ENCODE measurements at places on chromosomes 1 and 21.

DNA sequence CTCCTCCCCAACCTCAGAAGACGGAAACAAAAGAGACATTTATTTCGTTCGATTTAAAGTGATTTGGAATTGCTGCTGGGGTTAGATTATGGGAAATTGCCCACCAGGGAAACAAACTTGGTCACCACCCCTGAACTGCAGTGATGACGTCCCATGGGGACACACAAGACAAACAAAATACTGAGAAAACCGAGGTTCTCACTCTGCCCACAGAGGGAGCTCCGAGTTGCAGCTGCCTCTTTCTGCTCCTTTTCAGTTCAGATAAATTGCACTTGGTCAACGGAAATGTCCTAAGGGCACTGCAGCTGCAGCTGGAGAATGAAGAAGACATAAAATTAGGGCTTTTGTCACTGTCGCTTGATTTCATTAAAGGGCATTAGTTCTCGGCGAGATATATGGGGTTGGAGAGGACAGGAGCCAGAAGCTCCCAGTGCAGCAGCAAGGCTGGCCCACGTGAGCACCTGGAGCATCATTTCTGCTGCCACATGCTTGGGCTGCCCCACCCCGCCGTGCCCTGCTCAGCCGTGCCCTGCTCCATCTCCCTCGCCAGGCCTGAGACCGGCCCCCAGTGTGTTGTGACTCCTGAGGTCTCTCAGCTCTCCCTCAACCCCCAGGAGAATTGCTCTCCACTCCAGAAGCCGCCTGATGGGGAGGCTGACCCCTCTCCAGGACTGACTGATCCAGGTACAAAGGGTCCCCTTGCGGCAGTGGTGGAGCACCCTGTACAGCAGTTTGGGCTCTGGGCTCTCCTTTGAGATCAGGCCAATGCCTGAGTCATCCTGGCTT lies 231.7 kb upstream of the AJAP1 start:
- no peak for DNase-seq

GRCh38 chr1:64829411-64830029 lies 84.6 kb downstream of the RAVER2 start:
- no peak for DNase-seq

DNA sequence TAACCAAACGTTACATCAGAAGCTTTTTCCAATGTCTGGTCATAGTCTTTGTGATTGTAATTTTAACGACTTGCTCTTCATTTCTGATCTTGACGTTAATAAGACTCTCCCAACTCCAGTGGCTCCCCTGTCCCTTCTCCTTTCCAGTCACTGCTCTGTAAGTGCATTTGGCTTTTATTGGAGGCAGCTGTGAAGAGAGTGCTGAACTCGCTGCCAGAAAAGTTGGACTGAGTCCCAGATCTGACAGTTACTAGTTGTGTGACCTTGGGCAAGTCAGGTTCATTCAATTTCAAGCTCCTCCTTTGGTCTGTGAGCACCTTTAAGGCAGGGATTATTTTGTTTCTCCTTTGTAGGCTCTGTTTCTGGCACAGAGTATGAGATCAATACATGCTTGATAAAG lies 109.6 kb upstream of the TSPAN2 start:
- DNase-seq = no peak

GRCh38 chr1:173095632-173096031 lies 44.9 kb upstream of the TNFSF18 start:
- DNase-seq = no peak

- no peak for DNase-seq
Measured at GRCh38 chr1:198915327-198916231, 276.7 kb downstream of the PTPRC start.

DNA sequence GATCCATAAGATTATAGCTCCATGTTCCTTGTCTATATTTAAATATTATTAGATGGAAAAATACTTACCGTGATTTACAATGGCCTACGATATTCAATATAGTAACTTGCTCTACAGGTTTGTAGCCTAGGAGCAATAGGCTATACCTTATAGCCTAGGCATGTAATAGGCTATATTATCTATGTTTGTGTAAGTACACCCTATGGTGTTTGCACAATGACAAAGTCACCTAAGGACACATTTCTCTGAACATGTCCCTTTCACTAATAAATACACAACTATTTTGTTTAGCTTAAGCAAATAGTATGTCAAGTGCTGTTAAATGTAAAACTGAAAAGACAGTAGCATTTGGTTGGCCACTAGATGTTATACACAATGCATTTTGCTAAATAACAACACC lies 248.9 kb upstream of the ADGRL4 start:
- no peak for DNase-seq

DNA sequence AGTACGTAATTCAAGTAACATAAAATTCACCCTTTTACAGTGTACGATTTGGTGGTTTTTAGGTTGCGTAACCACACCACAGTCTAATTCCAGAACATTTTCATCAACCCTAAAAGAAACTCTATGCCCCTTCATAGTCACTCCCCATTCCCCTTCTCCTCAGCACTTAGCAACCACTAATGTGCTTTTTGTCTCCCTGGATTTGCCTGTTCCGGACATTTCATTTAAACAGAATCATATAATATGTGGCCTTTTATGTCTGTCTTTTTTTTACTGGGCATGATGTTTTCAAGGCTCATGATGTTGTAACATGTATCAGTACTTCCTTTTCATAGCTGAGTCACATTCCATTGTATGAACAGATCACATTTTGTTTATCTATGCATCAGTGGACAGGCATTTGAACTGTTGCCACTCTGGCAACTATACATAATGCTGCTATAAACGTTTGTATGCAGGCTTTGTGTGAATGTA lies 20.8 kb downstream of the OBSCN start:
- DNase-seq = no peak

GRCh38 chr1:204572923-204573922 lies 57.0 kb downstream of the MDM4 start:
- no peak for DNase-seq

GRCh38 chr1:24699628-24700027 lies 45.6 kb upstream of the CLIC4 start:
- DNase-seq = no peak
